Frontal cortex (tissue), 4 donors: ENCODE measurements at places on chromosomes 1 and 21. TPM values are rescaled to one million over a fixed set of nuclear protein-coding genes. Genes with fewer than 3 reads are reported as not detected.

- DNase-seq: no peak
These were observed 402.3 kb downstream of the RYR2 start for GRCh38 chr1:237444120-237444790.

- no peak for DNase-seq
These were observed 9.0 kb upstream of the PLA2G2A start for GRCh38 chr1:19988267-19989006.

DNA sequence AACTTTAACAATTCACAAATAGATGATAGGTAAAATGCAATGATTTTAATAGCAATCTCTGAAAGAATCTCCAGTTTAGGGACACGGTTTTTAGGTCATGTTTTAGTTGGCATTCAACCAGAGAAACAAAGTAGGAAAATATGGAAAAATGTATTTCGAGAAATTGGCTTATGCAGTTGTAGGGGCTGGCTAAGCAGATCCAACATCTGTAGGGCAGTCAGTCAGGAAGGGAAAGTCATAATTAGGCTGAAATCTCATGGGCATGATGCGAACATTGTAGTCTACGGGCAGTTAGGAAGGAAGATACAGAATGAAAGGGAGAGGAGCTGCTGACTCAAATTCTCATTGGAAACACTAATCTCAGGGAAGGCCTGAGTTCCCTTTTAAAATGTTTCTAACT is 1276.0 kb upstream of the ADGRL4 start:
- DNase-seq: no peak

Gene GPR52
- total RNA-seq: 2.9 TPM

- DNase-seq: no peak
These were observed 27.2 kb downstream of the PUM1 start for GRCh38 chr1:31038360-31038759.

DNA sequence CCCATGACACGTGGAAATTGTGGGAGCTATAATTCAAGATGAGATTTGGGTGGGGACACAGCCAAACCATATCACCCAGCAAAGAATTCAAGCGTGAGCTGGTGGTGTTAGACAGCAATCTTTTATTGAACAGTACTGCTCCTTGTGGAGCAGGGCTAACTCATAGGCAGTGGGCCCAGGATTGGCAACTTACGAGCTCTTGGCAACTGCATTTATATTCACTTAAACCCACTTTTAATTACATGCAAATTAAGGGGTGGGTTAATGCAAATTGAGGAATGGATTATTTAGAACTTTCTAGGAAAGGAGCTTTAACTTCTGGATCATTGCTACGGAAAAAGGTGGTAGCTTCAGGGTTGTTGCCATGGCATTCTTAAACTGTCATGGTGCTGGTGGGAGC is 135.6 kb upstream of the KAZN start:
- DNase-seq: no peak

DNA sequence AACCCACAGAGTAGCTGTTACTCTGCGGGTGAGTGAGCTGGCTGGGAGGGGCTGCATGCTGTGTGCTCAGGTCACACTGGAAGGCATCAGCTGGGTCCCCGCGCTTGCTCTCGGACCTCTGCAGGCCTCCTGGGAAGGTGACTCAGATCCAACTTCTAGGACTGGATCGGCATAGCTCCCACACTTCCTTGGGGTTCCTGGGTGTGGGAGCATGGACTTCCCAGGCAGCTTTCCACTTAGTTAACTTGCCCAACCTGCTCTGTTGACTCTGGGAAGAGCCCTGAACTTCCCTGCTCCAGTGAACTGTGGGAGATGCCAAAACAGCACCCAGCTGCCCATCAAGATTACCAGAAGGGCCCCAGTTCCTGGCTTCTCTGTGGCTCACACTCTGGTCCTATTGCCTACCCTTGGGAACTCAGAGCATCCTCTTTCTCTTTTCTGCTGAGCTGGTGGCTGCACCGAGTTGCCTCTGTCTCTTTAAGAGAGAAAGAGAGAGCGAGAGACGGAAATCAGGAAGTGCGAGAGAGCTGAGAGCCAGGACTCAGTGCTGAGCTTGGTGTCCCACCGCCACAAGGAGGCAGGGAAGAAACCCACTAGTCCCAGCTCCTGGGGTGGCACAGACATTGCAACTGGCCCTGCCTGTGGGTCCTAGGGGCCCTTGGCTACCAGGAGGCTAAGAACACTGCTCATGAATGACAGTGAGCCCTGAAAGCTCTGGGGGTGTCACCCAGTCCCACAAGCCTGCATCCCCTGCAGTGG is at the start of gene IKBKE:
Gene IKBKE (plus strand): TSS at position 544 of the 759 bp plus-strand sequence. CDS start 2,752 bp downstream, outside the sequence.
- peak; percentile 32 for DNase-seq

GRCh38 chr1:200905411-200906052 is 10.8 kb downstream of the INAVA start:
- DNase-seq: no peak

Gene WASF2
- 4.5 TPM for total RNA-seq

GRCh38 chr1:62528015-62528414 is 69.3 kb upstream of the ANGPTL3 start:
- DNase-seq: no peak
